Amniotic stem cell (primary cell): ENCODE measurements at places on chromosomes 1 and 21.

DNA sequence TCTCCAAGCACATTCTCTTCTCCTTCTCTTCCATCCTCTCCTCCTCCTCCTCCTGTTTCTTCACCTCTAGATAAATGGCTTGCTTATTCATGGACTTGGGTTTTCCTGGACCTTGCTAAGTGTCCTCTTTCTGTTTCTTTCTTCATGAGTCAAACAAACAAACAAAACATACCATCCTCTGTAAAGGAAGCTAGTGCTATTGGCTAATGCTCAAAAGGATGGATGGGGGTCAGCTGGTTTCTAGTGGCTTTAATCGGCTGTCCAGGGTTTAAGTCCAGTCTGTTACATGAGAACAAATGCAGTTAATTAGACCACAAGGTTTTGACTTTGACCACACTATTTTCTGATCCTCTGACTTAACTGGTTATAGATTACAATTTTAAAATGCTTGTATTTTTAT, 83.8 kb upstream of the TSPAN2 start:
- DNase-seq: no peak

DNA sequence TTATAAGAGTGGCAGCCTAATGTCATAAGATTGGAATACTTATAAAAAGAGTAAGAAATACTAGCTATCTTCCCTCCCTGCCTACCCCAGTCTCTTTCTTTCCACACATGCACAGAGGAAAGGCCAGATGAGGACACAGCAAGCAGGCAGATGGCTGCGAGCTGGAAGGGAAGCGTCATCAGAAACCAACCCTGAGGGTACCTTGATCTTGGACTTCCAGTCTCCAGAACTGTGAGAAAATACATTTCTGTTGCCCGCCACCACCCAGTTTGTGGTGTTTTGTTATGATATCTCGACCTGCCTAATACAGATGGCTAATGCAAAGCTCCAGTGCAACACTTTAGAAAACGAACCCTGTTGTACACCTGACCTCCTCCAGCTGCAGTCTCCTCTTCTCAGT, 2.3 kb upstream of the OR2C3 start:
- no peak for DNase-seq

- no peak for DNase-seq
Observed at GRCh38 chr1:33365560-33365997, 44.7 kb upstream of the A3GALT2 start.

DNA sequence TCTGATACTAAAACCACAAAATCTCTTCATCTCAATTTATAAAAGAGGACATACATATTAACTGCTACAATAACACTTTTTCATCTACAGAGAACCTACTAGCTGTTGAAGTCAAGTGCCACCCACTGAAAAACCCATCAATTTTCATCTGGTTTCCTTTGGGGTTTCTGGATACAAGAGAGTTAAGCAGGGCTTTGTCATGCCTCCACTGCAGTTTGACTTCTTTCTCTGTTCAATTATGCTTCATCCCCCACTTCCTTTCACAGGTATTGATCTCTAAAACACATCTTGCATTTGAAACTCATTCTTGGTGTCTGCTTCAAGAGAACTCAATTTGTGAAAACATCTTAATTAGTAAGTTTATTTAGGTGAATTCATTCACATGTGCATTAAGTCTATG, 60.5 kb upstream of the ANGPTL3 start:
- DNase-seq: no peak

DNA sequence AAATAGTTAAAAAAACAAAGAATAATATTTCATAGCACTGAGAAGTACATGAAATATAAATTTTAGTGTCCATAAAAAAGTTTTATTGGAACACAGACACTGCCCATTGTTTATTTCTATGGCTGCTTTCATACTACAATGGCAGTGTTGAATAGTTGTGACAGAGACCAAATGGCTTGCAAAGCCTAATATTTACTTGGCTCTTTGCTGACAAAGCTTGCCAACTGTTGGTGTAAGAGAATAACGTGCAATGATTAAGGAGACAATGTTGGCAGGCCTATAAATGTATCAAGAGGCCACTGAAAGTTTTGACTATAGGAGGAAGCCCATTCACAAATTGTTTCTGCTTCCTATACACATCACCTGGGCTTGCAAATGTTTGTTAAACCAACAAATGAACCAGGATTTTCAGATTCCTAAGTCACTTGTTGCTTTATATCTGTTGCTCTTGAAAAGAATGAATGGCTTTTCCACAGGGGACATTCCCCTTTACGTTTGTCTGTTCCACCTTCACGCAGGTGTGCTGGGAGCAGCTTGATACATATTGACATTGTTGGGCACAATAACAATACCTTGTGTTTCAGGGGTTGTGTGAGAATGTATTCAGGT, 5.5 kb upstream of the ST6GALNAC3 start:
- no peak for DNase-seq

- DNase-seq: no peak
Observed at GRCh38 chr1:27668808-27669723, 2.9 kb downstream of the IFI6 start.
